ENCODE measurements at places on chromosomes 7 and 10. TPM values are rescaled to one million over a fixed set of nuclear protein-coding genes. Genes with fewer than 3 reads are reported as not detected.

Gene PRKAR2B
- 0.71 TPM for total RNA-seq

Gene KIAA1549
- 0.47 TPM for total RNA-seq

Gene TET1
- total RNA-seq = 3.1 TPM

Gene IFIT1B
- not detected for total RNA-seq

Gene VENTX
- not detected for total RNA-seq

Gene UCN3
- total RNA-seq = not detected

Gene ZNF746
- total RNA-seq = 26.0 TPM

Gene FAM25C
- total RNA-seq = not detected

Gene FAM25G
- total RNA-seq = not detected

Gene ITGA8
- not detected for total RNA-seq

Gene GPER1
- total RNA-seq = not detected

Gene LDB1
- total RNA-seq = 156 TPM

Gene SLIT1
- total RNA-seq = 0.26 TPM
